ENCODE measurements at places on chromosomes 11 and 22. TPM values are rescaled to one million over a fixed set of nuclear protein-coding genes. Genes with fewer than 3 reads are reported as not detected.

HTR3A gene
- total RNA-seq: not detected

BLID gene
- not detected for total RNA-seq

PKNOX2 gene
- total RNA-seq: not detected

PATE2 gene
- total RNA-seq: not detected

MISFA gene
- total RNA-seq: 3.5 TPM

PANX1 gene
- total RNA-seq: 8.6 TPM

PAFAH1B2 gene
- 46.1 TPM for total RNA-seq

TNNI2 gene
- total RNA-seq: 5.4 TPM

CASP1 gene
- total RNA-seq: 89.3 TPM

C11orf91 gene
- total RNA-seq: not detected
